ENCODE measurements at places on chromosomes 12 and 14.

DNA sequence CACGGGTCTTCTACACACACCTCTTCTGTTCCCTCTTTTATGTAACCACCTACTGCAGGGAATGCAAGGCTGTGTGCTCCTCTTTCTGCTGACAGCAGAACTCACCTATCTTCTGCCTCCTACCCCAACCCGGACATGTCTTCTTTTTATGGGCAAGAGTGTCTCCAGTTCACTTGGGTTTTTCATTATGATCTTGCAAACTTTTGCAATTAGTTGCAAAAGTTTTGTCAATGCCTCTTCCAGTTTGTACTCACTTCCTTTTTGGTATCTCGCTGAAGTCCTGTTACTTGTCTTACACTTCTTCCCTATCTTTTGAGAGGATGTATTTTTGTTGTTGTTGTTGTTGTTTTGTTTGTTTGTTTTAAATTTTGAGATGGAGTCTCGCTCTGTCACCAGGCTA lies 50.6 kb downstream of the DRAM1 start:
- no peak for DNase-seq

DNA sequence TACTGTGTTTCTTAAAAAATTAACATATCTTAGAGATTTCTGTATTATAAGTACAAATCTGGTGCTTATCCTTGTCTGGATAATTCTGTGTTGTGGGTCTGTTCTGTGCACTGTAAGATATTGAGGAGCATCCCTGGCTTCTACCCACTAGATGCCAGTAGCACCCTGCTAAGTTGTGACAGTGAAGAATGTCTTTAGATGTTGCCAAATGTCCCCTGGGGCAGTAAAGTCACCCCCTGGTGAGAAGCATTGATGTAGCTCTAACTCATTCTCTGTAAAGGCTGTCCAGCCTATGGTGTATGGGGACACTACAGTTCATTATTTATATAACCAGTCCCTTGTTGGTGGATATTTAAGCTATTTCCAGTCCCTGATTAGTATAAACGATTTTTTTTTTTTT lies 31.4 kb downstream of the MAP1LC3B2 start:
- no peak for DNase-seq

GRCh38 chr14:97306133-97306759 lies 509.1 kb downstream of the VRK1 start:
- no peak for DNase-seq

DNA sequence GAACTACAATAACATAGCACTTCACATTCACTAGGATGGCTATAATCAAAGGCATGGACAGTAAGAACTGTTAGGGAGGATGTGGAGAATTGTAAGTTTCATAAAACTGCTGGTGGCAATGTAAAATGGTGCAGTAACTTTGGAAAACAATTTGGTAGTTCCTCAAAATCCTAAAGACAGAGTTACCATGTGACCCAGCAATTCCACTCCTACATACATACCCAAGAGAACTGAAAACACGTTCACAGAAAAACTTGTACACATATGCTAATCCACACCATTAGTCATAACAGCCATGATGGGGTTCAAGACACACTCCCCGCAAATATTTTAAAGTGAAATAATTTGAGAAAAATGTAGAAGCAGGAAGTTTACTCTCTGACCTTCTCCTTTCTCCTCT lies 31.7 kb downstream of the GALC start:
- no peak for DNase-seq

DNA sequence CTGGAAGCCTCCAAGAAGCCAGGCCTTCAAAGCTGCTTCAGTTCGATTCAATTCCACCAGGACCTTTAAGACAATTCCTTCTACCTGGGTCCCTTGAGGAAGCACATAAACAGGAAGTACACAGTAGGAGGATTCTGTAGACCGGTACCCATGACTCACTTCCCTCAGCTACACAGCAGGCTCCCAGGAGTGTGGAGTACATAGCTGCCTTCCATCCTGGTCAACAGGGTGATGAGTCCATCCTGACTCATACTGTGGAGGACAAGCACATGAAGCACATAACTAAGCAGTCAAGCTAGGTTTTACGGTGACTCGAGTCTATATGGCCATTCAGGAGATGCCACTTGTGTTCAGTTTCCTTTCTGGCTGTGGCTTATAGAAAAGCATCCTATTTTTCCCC lies 197.6 kb upstream of the RBM19 start:
- DNase-seq: no peak

DNA sequence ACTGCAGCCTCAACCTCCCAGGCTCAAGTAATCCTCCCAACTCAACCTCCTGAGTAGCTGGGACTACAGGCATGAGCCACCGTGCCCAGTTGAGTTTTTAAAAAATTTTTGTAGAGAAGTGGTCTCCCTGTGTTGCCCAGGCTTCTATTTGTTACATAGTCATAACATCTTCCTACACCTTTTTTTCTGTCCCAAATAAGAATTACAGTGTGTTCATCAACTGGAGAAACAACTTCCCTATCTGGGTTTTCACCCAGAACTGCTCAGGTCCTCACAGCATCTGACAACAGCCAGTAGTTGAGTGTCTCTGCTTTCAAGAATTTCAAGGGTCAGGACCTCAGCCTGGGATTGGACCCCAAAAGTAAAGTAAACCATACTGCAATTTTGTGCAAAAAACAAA lies 235.2 kb upstream of the AMIGO2 start:
- DNase-seq: no peak

All from stimulated activated CD8-positive, alpha-beta memory T cell treated with anti-CD3 and anti-CD28 coated beads, Interleukin-4, amount 100 ng/mL, for 1 hour (primary cell).